ENCODE measurements at places on chromosomes 6 and 20. TPM values are rescaled to one million over a fixed set of nuclear protein-coding genes. Genes with fewer than 3 reads are reported as not detected.

- no peak for DNase-seq
Measured at GRCh38 chr6:106512968-106513574, 116.2 kb downstream of the RTN4IP1 start.

- DNase-seq: no peak
Measured at GRCh38 chr20:41344938-41345728, 4.5 kb downstream of the LPIN3 start.

DNA sequence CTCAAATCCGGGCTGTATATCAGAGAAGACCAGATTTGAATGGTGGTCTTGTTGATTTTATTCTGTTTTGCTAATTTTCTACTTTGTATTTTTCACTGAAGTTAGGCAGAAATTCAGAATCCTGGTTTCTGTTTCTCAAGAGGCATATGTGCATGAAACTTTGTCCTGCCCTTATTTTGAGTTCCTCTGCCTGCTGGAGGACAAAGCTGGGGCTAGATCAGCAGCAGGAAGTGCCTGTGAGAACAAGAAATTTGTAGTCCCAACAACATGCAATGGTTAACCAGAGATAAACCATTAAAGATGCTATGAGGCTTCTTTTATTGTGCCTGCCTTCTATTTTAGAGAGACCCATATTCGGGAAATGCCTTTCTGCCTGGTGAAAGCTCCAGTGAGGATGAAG is 37.1 kb downstream of the BEND6 start:
- DNase-seq: no peak

GRCh38 chr20:38805502-38805957 is at the start of gene PPP1R16B:
PPP1R16B (plus strand) TSS chr20:38805697; CDS start chr20:38835926, 30,229 bp downstream.
- no peak for DNase-seq

DNA sequence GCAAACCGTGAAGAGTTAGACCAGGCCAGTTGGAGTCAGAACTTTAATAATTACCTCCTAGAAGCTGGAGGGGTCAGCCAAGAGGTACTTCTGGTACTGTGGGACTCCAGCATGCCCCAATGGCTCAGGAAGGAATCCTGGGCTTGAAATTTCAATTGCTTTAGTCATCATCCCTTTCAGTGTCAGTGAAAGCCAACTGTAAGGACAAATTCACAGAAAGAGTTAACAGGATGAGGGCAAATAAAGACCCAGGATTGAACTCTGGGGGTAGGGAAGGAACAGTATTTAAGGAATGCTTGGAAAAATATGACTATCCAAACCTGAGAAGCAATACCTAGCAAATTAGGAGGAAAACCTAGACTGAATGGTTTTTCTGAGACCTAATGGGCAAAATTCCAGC is 735.1 kb upstream of the MARCKS start:
- DNase-seq: peak; percentile 94

- no peak for DNase-seq
Measured at GRCh38 chr6:12490904-12491571, 200.9 kb downstream of the EDN1 start.

- no peak for DNase-seq
Measured at GRCh38 chr20:25297141-25297905, 49.4 kb downstream of the PYGB start.

Gene FAM217A
- total RNA-seq: not detected

All from epithelial cell of proximal tubule (primary cell).